NCI-H226 (cell line): ENCODE measurements at places on chromosomes 4 and X.

- no peak for DNase-seq
These were observed 32.7 kb upstream of the TMEM150C start for GRCh38 chr4:82594456-82594855.

- DNase-seq = no peak
These were observed 160.4 kb downstream of the FRAS1 start for GRCh38 chr4:78217557-78217956.

- no peak for DNase-seq
These were observed 194.4 kb downstream of the FAM133A start for GRCh38 chrX:93868289-93868965.

- no peak for DNase-seq
These were observed 17.1 kb downstream of the DDX3X start for GRCh38 chrX:41350976-41351569.

- DNase-seq = no peak
These were observed 250.5 kb downstream of the TECRL start for GRCh38 chr4:64158648-64159326.

DNA sequence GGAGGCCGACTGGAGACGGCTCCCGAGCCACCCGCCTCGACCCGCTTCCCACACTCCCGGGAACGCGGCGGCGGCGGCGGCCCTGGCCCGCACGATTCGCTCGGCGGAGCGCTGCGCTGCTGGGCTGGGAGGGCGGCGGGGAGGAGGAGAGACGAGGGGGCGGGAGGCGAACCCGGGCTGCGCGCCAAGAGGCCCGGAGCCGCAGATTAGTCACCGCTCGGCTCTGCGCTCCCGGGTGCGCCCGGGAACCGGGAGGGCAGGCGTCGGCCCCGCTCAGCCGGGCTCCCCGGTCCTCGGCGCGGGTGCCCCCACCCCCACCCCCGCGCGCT lies 11.2 kb upstream of the BCOR start:
- peak; percentile 60 for DNase-seq

DNA sequence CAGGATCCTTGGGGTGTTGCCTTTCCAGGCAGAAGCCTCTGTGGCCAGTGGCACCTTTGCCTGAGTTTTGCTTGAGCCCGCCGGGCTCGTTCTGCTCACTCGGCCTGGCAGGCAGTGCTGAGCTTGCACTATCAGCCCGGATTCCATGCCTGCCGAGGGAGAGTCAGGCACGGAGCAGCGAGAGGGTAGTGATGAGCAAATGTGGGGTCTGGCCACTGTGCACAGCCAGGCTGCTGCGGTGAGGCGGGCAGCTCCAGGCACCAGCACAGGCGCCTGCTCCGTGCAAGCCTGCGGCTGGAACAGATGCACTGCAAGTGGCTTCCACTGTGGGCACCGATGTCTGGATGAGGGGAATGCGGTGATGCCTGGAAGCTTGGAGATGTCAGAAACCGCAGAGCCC lies 619.2 kb downstream of the RAPGEF2 start:
- DNase-seq = no peak

DNA sequence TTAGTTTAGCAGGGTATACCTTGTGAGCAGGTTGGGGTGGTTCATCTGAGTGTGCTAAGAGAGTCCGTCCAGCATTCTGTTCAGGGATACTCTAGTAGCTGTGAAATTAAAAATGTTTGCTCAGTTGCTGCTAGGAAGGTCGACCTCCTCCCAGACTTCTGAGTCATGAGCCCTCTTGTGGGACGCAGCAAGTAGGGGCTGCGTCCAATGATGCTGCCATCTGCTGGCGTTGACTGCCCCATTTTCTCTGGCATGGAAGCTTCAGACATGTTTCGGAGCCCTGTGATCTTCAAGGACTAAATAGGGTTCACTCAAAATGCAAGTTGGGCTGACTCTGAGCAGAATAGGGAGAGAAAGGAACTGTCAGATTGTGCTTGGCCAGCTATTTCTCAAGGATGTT lies 201.0 kb upstream of the ARSJ start:
- peak; percentile 58 for DNase-seq

DNA sequence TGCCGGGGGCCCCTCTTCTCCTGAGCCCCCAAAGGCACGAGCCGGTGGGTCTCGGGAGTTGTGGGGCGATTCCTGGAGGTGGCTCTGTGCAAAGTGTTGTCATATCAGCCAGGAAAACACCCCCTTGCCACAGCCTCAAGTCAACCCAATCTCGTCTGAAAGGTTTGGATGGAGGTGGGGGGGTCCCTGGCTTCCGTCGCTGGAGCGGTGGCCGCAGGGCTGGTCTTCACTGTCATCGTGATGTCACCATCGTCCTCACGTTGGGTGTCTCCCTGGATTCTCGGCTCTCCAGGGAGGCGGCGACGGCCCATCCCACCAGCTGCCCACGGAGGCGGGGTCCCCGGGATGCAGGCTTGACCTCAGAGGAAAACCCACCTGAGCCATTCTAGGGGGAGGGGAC lies 38.3 kb upstream of the PPP2R3B start:
- DNase-seq = no peak

DNA sequence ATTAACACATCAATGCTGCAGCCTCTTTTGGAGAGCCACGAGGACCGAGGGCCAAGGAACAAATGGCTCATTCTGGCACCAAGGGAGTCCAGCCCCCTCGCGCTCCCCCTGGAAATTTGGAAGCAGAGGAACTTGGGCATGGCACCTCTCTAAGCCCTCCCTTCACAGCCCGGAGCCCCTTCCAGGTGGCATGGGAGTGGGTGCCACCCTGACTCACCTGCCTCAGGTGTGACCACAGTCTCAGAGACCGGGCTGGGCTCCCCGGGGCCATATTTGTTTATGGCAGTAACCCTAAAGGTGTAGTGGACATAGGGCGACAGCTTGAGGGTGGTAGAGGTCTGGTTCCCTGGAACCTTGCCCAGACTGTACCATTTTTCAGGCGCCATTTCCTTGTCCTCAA lies 18.8 kb downstream of the L1CAM start:
- DNase-seq = no peak

- DNase-seq = no peak
These were observed 156.6 kb upstream of the CTSO start for GRCh38 chr4:156109943-156110900.

DNA sequence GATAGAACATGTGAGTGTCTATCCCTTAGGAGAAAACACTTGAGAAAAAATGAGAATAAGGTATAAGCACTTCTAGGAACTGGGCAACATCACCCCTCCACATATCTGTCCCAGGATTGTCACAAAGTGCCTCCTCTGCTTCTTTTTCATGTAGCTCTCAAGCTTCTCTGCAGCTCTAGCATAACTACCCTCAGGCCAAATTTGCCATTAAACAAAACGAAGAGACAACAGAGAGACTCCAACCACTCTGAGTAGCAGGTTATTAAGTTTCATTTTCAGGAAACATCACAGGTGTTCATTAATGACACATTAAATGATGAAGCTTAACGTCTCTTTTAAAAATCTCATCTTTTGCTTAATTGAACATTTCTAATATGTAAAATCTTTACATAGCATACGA lies 580.0 kb downstream of the GALNTL6 start:
- no peak for DNase-seq

DNA sequence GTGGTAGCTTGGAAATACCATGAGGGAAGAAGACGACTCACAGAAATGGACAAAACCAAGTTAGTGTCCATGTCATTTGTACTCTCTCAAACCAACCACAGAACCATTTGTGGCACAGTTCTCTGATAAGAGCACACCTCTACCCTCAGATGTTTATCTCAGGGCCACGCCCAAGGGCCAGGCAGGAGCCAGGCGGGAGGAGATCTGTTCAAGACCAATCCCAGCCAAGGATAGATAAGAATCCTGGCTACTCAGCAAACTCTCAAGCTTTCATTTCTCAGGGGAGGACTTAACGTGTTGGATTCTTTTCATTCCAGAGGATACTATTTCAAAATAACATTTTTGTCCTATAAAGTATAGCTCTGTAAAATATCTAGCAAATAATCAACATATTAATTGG lies 95.0 kb downstream of the NYX start:
- DNase-seq = peak; percentile 61
